ENCODE measurements at places on chromosomes 1 and 21.

- no peak for ATAC-seq
These were observed 80.8 kb downstream of the LRRC7 start for GRCh38 chr1:69648486-69648885.

DNA sequence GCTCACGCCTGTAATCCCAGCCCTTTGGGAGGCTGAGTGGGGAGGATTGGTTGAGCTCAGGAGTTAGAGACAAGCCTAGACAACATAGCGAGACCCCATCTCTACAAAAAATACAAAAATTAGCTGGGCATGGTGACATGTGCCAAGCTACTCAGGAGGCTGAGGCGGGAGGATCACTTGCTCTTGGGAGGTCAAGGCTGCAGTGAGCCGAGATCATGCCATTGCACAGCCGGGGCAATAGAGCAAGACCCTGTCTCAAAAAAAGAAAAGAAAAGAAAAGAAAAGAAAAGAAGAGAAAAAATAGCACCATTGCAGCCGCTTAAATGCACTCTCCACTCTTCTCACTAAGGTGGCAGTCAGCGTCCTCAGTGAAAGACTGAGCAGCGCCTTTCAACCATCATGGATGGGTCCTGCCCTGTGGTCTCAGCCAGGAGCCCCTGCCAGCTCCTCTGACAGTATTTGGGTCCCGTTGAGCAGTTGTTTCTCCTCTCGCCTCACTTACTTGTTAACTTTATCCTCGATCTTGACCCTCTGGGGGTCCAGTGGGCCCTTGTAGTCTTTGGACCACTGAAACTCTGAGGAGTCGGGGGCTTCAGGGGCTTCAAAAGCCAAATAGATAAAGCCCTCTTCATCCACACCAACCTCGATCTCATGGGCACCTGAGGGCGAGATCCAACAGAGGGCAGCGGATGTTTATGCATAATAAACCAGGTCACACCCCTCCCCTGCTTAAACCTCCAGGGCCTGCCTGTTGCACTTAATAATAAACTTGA is 36.9 kb downstream of the MYOM3 start:
- no peak for ATAC-seq

DNA sequence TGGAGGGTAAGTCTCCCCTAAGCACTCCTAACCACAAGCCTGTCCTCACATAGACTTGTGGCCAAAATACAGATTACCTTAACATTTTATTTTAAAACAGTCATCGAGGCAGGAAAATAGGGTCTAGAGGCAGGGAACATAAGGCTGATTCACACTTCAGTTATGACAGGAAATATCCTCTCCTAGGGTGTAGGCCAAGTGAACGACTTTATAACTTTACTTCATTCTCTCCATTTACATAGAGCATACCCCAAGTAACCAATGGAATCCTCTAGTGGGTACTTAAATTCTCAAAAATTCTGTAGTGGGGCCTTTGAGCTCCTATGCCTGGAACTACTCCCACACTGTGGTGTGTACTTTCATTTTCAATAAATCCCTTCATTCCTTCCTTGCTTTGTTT is 113.0 kb downstream of the WDR3 start:
- ATAC-seq: no peak

DNA sequence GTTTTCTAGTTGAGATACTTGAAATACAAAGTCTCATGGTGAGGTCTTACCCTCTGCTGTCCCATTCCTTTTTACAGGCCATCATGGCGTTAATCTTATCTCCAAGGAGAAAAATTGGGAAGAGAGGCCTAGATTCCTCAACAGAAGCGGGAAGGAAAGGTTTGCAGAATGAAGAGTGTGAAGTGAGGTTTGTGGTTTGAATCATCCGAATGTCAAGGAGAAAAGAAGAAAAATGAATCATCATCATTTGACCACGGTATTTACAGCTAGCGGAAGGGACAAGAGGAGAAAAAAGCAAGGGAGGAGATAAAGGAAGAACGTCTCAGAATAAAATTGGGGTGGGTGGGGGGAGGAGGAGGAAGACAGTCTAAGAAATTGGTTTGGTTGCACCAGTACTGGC is 935 bp upstream of the COG2 start:
- no peak for ATAC-seq

GRCh38 chr1:163980394-163980793 is 578.6 kb upstream of the PBX1 start:
- ATAC-seq: no peak

GRCh38 chr1:151612501-151613281 is 841 bp downstream of the SNX27 start:
- peak; percentile 4 for ATAC-seq

GRCh38 chr1:37478451-37478881 is 4.1 kb downstream of the ZC3H12A start:
- peak; percentile 55 for ATAC-seq

DNA sequence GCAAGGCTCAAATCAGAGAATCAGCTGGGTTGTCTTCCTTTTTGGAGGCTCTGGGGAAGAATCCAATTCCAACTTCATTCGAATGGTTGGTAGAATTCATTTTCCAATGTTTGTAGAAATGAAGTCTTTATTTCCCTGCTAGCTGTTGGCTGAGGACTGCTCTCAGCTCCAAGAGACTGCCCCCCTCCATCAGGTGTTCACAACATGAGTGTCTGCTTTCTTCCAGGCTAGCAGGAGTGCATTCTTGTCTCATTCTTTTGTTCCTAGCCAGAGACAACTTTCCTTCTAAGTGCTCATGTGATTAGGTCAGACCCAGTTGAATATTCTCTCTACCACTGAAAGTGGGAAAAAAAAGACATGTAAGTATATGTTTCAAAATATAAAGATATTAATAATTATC is 95.2 kb downstream of the HLX start:
- no peak for ATAC-seq

DNA sequence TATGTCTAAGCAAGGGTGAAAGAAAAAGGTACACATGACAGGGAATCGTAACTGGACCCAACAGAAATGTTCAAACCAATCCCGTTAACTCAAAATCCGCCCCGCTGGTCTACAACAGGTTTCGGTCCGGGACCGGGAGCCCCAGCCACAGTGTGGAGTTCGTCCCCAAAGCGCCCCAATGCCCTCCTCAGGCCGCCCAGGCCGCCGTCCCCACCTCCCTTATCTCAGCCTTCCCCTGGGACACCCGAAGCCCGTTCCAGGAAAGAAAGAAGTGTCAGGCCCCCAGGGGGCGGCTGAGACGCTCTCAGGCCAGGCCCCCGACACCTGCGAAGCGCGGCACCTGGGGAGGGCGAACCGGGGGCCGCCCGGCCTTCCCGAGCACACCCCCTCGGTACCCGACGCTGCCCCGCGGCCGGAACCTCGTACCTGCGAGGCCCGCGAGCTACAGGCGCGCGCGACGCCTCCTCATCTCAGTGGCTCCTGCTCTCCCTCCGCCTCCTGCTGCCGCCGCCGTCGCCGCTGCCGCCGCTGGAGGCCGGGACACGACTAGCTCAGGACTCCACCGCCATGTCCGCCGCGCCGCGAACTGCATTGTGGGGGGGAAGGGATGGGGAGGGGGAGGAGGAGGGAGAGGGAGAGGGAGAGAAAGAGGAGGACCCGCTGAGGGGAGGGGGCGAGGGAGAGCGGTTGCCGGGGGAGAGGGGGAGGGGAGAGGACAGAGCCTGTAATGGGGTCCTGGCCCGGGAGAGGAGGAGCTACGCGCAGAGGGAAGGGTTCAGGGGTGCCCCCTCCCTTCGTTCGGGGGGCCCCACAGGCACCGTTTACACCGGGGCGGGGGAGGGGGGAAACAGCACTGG is at the start of gene TUT4:
Gene TUT4 (minus strand): TSS at position 588 of the 857 bp plus-strand sequence. CDS start 26,812 bp downstream, outside the sequence.
- peak; percentile 59 for ATAC-seq

GRCh38 chr1:30758121-30758688 is 631 bp upstream of the LAPTM5 start:
- ATAC-seq: no peak

DNA sequence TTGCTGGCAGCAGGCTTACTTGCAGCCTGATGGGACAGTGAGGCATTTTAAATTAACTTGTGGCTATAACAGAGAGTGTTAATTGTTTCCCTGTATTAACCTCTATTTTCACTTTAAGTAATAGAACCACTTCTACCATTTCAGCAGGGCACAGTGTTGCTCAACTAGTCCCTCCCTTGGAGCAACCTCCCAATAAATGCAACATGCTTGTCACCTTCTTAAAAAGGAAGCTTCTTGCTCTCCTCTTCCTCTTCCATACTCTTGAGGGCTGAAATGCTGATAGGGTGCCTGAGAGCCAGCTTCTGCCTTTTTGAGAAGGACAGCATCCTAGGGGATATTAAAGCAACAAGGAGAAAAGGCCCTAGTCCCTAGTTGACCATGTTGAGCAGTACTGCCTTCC is 52.1 kb downstream of the C4BPA start:
- ATAC-seq: no peak

DNA sequence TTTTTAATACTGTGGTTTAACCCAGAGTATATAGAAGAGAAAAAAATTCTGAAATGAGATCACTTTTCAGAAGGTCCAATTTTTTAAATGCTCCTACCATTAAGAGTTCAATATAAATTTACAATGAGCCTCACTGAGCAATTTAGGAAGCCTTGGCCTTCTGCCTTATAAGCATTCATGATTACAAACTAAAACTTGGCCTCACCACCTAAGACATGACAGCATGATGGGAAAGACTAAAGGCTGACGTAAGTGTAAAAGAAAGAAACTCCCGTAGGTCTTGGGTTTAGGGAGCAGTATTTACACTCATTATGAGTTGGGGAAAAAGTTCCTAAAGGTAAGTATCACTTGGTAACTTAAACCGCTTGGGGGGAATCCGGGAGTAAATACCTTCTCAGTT is 70.7 kb upstream of the ESRRG start:
- no peak for ATAC-seq

DNA sequence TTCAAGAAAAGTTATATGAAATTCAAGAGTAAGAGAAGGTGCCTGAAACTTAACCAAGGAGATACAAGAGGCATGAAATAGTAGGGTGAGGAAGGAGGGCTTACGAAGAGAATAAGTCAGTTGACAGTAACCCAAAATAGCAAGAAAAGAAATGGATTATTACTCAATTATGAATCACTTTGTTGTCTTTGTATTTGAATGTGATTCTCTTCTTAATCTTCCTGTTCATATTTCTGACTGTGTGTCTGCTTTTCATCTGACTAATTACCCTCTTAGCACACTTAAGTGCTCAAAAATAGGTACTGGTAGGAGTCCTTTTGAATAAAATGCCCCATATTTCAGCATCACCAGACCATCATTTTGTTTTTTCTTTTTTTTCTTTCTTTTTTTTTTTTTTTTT is 39.4 kb downstream of the GLMN start:
- ATAC-seq: peak; percentile 41

GRCh38 chr1:10787286-10787685 is 9.2 kb downstream of the CASZ1 start:
- no peak for ATAC-seq

GRCh38 chr1:55064071-55064581 is 24.8 kb downstream of the PCSK9 start:
- ATAC-seq: no peak
